CD4-positive, alpha-beta T cell treated with Interleukin-4 for 4 hours (primary cell): ENCODE measurements at places on chromosomes 16 and 17.

- DNase-seq = no peak
Measured at GRCh38 chr17:42507671-42508070, 28.4 kb upstream of the NAGLU start.

GRCh38 chr16:76396977-76397376, 119.8 kb downstream of the CNTNAP4 start:
- no peak for DNase-seq

- DNase-seq = no peak
Measured at GRCh38 chr17:41733348-41734138, 900 bp downstream of the HAP1 start.

DNA sequence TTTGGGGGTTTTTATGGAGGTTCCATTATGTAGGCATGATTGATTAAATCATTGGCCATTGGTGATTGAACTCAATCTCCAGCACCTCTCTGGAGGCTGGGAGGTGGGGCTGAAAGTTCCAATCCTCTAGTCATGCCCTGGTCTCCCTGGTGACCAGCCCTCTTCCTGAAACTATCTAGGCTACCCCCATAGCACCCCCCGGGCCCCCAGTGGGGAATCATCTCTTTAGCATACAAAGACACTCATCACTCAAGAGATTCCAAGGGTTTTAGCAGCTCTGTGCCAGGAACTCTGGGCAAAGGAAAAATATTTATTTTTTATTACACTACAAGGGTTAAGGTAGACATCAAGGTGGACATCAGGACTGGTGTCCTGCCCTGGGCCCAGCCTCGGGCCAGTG, 10.6 kb downstream of the SLC46A1 start:
- no peak for DNase-seq

DNA sequence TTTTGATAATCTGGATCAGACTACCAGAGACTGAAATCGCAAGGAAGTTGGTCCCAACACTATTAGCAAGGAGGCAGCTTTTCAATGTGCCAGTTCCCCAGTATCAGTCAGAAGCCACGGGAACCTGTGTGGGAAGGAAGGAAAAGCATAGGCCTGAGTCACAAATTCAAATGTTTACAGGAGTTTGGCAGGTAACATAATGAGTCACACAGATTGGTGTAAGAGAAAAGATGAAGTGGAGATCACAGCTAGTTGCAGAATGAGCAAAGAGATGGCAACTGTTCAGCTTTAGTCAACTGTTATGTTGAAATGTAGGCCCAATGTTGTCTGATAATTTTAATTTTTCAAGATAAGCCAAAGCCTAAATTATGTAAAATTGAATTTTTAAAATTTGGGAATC, 28.1 kb upstream of the ITGA2B start:
- DNase-seq = no peak

GRCh38 chr17:15981646-15982580, 17.6 kb downstream of the ZSWIM7 start:
- no peak for DNase-seq

DNA sequence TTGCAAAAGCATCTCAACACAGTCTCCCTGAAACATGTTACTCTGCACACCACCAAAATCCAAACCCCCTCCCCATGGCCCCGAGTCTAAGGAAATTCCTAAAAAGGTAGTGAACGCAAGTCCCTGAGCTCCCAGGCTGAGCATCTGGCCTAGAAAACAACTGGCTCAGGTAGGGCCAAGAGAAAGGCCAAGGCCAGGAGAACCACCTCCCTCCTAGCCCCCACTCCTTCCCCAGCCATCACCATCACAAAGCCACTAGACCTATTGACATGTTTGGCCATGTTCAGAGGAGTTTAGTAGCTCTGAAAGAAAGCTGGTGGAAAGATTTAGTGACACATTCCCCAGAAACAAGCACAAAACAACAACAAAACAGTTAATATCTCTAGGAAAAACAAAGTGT, 220.0 kb upstream of the PSMD7 start:
- DNase-seq = no peak

GRCh38 chr17:69348429-69348828, 21.5 kb upstream of the ABCA5 start:
- DNase-seq = no peak

DNA sequence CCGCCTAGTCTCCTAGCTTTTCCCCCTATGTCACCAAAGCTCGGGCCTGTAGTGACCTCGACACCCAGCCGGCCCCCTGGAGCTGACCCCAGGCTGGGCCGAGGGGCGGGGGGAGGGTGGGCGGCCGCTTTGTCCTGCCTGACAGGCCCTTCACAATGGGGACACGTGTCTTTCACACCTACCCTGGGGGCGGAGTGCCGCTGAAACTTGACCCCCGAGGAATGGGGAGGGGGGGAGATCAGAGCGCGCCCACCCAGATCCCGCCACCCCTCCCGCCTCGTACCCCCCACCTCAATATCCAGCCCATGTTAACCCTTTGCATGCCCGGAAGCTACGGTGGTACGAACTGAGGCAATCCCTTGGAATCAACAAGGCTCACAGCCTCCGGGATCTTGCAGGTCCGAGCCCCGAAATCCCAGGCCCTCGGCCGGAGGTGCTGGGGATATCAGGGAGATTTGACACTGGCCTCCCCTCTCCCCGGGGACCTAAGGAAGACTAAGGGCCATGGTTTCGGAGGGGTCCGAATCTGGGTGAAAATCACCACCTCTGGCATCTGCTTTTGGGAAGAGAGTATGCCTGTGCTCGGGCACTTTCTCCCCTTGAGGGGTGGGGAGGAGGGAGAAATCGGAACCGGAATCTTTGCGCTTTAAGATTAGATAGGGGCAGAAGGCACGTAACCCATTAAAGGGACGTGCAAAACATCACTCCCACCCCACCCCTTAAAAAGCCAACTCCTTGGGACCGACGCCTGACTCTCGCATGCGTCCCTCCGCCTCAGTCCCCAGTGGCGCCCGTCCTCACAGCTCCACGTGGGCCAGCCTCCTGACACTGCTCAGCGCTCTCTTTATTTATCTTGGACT, 2.6 kb downstream of the NOG start:
- no peak for DNase-seq

DNA sequence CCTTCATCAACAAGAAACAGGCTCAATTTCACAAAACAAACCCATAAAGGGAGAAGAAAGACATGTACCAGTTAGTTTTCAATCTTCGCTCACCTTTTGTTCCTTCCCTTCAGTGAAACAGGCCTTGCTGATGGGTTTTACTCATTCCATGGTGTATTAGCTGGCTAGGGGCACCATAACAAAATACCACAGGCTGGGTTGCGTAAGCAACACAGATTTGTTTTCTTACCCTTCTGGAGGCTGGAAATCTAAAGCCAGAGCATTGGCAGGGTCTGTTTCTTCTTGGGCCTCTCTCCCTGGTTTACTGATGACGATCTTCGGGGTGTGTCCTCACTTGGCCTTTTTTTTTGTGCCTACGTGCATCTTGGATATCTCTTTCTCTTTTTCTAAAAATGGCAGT, 383.4 kb upstream of the RBFOX1 start:
- no peak for DNase-seq

GRCh38 chr17:10051112-10051511, 146.0 kb upstream of the RCVRN start:
- no peak for DNase-seq

- DNase-seq = no peak
Measured at GRCh38 chr17:57563958-57564357, 181.1 kb downstream of the CCDC182 start.

DNA sequence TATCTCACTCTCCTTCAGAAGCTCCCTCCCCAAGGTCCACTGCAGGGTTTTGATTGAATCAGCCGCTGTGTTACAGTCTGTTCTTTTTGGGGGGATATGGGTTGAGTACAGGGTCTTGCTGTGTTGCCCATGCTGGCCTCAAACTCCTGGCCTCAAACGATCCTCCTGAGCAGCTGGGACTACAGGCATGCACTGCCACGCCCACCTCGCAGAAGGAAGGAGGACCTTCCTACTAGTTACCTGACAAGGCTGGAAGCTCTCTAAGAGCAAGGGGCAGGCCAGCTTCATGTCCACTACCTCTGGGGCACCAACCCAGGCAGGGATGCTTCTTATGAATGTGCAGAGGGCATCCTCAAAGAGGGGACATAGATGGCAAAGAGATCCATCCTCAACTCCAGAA, 1.9 kb upstream of the MMP28 start:
- no peak for DNase-seq

- no peak for DNase-seq
Measured at GRCh38 chr16:61415126-61415525, 621.1 kb downstream of the CDH8 start.

- DNase-seq = peak; percentile 43
Measured at GRCh38 chr17:80220054-80220735, at the start of the genes SGSH and SLC26A11. TSS of gene SGSH (minus strand) at chr17:80220333. CDS start at chr17:80220313, 20 bp downstream. TSS of gene SLC26A11 (plus strand) at chr17:80220427. CDS start at chr17:80221561, 1,134 bp downstream.

DNA sequence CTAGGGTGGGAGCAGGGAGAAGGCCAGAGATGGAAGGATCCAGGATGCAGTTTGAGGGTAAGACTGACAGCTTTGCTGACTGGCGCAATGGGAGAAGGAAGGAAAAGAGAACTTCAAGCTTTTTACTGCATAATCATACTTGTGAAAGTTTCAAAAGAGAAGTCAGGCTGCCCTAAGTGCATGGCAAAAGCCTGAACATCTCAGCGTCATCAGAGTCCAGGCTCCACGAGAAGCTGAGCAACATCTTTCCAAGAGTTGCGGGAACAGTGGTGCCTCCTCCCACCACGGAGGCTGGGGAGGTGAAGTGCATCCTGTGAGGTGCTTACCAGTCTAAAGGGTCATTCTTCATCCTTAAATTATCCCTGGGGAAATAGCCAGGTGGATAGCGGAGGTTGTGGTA, 26.9 kb upstream of the SLC38A8 start:
- no peak for DNase-seq

DNA sequence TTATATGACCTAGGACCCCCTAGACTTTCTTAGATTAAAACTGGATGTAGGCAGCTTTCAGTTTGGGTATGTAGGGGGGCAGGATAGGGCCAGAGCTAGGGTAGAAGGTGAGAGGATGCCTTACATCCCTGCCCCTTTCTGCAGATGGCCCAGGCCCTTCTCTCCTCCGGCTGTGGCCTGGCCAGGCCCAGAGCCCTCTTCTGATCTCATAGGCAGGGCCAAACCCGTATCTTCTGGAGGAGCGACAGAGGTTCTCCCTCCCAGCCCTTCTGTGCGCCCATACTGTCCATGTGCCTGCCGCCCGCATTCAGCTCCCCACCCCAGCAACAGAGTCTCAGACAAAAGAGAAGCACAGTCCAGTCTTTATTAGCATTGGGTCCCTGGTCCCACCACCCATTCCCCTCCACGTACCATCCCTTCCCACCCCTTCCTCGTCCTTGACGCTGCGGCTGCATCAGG, 2.0 kb upstream of the TSPOAP1 start:
- DNase-seq = no peak

GRCh38 chr16:4511441-4512082, 27.0 kb downstream of the CDIP1 start:
- DNase-seq = no peak

DNA sequence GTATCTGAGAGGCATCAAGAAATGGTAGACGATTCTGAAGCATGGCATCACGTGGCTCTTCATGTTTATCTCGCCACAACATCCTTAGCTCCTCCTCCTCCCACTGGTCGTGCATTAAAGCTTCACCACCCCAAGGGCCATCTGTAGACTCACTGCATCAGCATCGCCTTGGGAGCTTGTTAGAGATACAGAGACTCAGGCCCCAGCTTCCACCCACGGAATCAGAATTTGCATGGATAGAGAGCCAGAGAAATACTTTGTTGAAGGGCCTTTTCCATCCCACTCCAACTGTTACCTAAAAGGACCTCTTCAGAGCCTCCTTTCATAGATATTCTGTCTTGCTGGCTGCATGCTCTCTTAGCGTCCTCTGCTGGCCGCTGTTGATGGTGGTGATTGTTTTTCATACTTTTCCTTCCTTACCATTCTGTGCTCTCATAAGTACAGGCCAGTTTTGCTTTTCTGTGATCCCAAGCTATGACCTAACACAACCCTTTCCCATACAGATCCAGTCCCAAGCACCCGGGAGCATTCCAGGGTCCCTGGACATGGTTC, 1049.4 kb upstream of the EEF2KMT start:
- DNase-seq = no peak

DNA sequence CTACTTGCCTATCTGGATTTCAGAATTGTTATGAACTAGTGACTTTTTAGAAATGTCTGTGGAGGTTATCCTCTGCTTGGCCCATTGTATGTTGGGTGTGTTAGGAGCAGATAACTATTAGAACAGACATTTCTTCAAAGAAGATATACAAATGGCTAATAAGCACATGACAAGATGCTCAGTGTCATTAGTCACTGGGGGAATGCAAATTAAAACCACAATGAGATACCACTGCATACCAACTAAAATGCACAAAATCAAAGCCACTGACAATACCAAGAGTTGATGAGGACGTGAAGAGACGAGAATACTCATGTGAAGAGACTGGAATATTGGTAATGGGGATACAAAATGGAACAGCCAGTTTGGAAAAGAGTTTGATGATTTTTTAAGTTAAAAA, 39.2 kb downstream of the CEP112 start:
- DNase-seq = no peak

GRCh38 chr16:72291121-72291520, 119.2 kb upstream of the PMFBP1 start:
- no peak for DNase-seq

GRCh38 chr17:48504953-48505352, 25.9 kb downstream of the HOXB1 start:
- no peak for DNase-seq

- DNase-seq = no peak
Measured at GRCh38 chr16:75114946-75115825, 1.4 kb downstream of the LDHD start.

DNA sequence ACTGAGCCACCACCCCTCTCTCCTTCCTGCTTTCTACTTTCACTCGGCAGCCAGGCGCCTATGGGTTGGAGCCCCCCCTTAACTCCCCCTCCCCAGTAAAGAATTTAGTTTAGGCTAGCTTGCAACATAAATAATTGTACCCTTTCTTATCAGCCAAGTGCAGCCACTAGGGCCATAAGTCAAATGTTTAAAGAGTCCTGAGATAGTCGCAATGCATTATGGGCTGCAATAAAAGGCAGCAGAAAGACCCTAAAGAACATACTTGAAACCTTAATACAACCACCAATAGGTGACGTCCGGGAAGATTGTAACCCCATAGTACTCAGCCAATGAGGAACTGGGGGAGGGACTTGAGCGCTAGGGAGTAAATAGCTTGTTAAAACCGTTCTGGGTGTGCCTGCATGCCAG, 40.5 kb downstream of the C16orf82 start:
- DNase-seq = no peak

DNA sequence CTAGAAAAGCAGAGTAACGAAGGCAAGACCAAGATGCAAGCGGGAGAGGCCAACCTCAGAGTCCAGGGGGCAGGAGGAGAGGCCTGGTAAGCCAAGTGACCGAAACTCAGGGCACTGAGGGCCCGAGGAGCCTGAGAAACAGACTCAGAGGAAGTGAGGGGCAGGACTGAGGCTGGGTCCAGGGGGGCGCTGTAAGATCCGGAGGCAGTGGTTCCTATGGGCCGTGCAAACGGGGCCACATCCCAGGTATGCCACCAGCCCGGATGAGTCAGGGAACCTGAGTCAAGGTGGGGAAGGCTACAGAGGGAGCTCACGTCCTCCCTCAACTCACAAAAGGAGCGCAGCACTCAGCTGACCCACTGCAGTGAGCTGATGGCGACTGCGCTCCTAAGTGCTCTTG, 8.3 kb downstream of the ZDHHC7 start:
- no peak for DNase-seq

GRCh38 chr16:14029658-14030057, 41.5 kb upstream of the MRTFB start:
- no peak for DNase-seq

GRCh38 chr17:9658593-9659211, 13.4 kb downstream of the USP43 start:
- no peak for DNase-seq

- no peak for DNase-seq
Measured at GRCh38 chr16:85422632-85423550, 190.2 kb upstream of the GSE1 start.
